ENCODE measurements at places on chromosomes 3 and 15. TPM values are rescaled to one million over a fixed set of nuclear protein-coding genes. Genes with fewer than 3 reads are reported as not detected.

The GRAMD2A gene
- total RNA-seq, result 0.83 TPM

The ZDHHC3 gene
- total RNA-seq, result 40.6 TPM

The MASP1 gene
- total RNA-seq, result 26.2 TPM

The CCR8 gene
- total RNA-seq, result not detected

The AADAC gene
- 0.70 TPM for total RNA-seq

The LYZL4 gene
- total RNA-seq, result not detected

The SEMA3G gene
- total RNA-seq, result 12.6 TPM

All from right atrium auricular region (tissue), 2 donors.